Cardiac septum (tissue), 1 donor: ENCODE measurements at places on chromosomes 4 and X. TPM values are rescaled to one million over a fixed set of nuclear protein-coding genes. Genes with fewer than 3 reads are reported as not detected.

Gene SEC24B
- total RNA-seq = 26.6 TPM

- no peak for DNase-seq
These were observed 46.0 kb upstream of the TMPRSS11F start for GRCh38 chr4:68175562-68176155.

Gene C1QTNF7
- total RNA-seq = 2.3 TPM

DNA sequence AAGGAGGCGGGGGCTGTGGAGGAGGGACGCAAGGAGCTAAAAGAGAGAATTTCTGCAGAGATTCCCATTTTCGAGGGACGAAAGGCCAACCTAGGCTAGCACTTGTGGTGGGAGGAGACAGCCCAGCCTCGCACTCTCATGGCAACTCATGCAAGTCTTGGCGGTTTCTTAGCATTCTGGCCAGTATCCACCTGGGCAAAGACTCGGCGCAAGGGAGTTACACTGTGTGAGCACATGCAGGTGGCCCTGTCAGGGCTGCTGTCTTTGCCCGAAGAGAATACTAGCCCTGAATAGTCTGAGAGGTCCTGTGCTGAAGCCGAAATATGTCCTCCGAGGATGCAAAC, 15.5 kb downstream of the MCF2 start:
- no peak for DNase-seq

Gene SCML2
- 0.97 TPM for total RNA-seq

DNA sequence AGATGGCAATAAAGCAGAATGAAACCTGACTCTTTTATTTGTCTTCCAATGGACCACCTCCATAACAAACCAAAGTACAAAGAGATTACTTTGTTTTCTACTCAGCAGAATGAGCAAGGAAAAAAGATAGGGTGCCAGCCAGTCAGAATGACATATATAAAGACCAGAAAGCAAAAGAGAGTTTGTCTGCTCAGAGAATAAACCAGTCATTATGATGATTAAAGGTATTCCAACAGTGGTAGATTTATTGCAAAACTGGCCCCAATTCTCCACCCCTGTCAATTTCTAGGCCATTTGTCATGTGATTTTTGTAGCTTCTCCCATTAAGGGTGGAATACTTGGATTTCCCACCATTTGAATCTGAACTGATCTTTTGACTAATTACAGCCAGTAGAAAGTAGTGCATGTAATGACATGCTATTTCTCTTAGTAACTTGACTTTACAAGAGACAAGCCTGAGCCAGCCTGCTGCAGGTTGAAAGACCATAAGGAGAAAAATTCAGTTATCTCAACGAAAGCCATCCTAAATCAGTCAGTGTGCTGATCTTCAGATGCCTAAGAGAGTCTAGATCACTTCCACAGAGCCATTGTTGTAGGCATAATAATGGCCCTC, 203.1 kb downstream of the EPHA5 start:
- DNase-seq = no peak

GRCh38 chrX:151753313-151754046, 18.9 kb downstream of the CNGA2 start:
- DNase-seq = no peak

DNA sequence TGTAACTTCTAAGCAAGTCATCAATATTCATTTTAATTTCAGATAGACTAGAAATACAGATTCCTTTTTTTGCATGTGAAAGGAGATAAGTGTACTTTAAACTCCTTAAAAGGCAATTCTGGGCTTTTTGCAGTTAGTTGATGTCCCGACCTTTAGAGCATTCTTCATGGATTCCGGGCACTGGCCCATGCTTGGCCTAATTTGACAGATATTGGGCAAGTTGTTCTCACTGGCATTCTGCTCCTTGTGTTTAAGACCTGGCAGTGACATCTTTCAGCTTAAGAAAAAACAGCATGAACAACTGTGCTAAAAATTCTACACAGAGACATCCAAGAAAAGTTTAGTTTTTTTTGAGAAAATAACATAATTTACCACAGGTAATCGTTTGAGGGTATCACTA, 1037.2 kb downstream of the PCDH18 start:
- DNase-seq = no peak

GRCh38 chrX:66638591-66639500, at the start of gene EDA2R:
Gene EDA2R (minus strand): TSS chrX:66639078. CDS start chrX:66616020, 23,058 bp downstream.
- DNase-seq = no peak

Gene CXorf49
- not detected for total RNA-seq

- no peak for DNase-seq
These were observed 554.8 kb upstream of the TENM3 start for GRCh38 chr4:181688432-181688831.

GRCh38 chr4:52076731-52077130, 25.6 kb downstream of the SPATA18 start:
- DNase-seq = no peak

- no peak for DNase-seq
These were observed 10.6 kb downstream of the CDKL5 start for GRCh38 chrX:18436017-18436416.

GRCh38 chr4:1027915-1028238, 16.5 kb downstream of the FGFRL1 start:
- DNase-seq = no peak

DNA sequence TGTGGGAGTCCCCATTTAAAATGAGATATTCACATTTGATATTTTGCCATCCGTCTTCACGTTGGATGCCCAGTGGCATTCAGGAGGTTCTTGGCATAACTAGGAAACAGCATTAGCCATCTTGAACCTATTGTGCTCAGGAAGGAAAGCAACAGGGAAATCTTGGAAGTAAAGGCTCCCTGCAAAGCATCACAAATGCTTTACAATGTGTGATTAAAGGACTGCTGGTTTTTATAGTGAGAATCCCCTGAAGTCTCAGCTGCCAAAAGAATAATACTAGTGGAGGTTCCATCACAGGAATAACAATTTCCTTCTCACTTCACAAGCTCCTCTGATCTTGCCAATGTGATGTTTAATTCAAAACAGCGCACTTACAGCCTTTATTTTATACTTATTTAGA, 49.7 kb upstream of the NPNT start:
- DNase-seq = no peak

Gene CT45A10
- total RNA-seq = not detected

DNA sequence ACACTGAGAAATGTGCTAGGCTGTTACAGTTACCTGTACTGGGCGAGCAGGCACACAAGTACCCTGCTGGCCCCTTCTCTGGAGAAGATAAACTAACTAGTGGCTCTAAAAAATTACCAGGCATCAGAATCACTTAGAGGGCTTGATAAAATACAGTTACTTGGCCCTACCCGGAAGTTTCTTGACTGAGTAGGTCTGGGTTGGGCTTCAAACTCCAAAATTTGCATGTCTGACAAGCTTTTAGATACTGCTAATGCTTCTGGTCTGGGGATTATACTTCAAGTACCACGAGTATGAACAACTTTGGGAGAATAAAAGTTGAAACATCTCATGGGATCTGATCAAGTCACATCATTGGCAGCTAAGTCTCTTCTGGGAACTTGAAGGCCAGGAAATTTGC, 30.8 kb downstream of the CEP135 start:
- no peak for DNase-seq

DNA sequence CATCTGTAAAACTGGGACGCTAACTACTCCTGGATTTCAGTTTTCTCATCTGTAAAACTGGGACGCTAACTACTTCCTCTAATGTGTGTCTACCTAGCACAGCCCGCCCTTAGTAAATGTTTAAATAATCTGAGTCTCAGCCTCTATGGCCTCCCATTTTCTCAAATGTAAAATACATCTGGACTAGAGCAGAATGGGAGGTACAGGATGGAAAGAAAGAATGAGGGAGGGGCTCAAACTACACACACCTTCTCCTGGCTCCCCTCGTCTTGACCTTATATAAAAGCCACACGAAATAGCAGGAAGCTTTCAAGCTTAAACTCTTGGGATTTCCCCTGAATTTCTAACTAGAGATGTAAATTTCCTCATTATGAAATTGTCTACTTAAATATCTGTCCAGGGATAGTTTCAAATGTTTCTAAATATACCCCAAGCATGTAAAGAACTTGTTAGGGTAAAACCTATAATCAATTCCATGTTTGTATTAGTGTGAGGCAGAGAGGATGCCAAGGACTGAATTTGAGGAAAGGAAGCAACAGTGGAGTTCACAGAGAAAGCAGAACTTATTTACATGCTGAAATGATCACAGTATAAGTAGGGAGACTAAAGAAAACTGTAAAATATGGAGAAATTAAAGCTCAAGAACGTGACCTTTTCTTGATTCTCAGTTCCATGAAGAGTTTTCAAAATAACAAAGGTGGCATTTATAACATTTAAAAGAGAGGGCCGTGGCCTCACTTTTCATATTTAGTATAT, 220.0 kb downstream of the NWD2 start:
- DNase-seq = no peak

DNA sequence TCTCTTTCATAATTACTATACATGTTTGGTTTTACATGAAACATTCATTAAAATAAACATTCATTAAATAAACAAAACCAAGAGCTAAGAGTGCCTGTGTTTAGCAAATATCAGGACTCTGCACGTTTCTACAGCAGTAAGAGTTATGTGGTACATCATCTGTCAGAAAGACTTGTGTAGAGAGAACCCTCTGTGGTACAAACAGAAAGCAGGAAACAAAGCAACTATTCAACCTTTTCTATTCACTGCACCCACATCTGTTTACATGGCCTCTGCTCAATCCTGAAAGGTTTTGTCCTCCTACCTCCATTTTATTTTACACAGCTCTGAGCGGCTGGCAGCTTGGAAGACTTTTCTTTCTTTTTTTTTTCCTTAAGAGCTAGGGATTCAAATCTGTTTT, 90.7 kb upstream of the PCDH18 start:
- no peak for DNase-seq

Gene INTU
- 4.8 TPM for total RNA-seq

- DNase-seq = no peak
These were observed 315.5 kb downstream of the BCOR start for GRCh38 chrX:39782276-39782675.
